ENCODE measurements at places on chromosomes 4 and X.

DNA sequence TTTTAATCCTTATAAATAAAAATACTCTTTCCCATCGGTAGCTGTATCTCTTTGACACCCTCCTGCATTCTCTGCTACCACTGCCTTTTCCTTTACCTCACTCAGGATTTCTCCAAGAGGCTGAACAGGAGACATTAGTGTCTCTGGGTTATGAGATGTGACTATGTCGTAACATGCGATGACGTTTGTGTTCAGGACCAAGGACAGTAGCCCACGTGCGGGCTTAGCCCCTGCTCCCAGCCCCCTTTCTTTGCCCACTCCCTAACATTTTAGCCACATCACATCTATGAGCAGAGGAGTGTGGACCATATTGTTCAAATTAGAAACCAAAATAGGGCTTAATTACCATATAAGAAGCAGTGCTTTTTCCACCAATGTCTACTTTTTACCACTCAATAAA is 369.3 kb downstream of the FBXW7 start:
- no peak for DNase-seq

DNA sequence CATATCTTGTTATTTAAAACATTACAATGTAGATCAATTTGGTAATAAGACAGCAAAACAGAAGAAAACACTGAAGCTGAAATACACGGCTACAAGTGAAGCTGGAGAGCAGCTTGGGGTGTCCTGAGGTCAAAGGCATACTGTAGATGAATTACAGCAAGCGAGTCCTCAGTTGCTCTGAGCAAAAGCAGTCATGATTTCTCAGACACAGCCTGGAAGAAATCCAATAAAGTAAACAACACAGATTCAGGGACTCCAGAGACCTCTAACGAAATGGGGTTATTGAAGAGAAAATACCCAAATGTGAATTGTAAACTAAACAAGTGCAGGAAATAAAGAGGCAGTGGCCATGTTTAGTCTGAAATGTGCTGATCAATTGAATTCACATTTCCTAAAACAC is 324.4 kb downstream of the CAMK2D start:
- no peak for DNase-seq

GRCh38 chr4:66558651-66559050 is 888.4 kb upstream of the EPHA5 start:
- no peak for DNase-seq

- no peak for DNase-seq
These were observed 59.8 kb upstream of the RELL1 start for GRCh38 chr4:37745946-37746345.

- DNase-seq: no peak
These were observed 102.0 kb downstream of the CBR4 start for GRCh38 chr4:168908093-168908492.

DNA sequence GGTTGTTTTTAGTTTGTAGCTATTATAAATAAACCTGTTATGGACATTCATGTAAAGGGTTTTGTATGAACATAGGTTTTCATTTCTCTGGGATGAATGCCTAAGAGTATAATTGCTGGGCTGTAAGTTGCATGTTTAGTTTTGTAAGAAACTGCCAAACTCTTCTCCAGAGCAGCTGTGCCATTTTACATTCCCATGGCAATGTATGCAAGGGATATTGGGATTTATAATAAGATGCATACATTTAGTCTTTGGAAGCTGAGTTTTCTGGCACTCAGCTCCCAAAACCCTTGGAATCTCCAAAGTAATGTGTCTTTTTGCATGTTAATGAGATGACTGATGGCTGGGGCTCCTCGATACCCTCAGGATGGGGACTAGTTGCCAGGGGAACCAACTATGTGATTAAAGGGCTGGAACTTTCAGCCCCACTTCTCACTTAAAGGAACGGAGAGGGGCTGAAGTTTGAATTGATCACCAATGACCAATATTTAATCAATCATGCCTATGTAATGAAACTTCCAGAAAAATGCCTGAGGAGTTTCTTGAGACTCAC is 44.0 kb downstream of the SERTM2 start:
- DNase-seq: no peak

- DNase-seq: no peak
These were observed at the start of gene GPR34 for GRCh38 chrX:41688835-41689234. Gene GPR34, plus strand, starts transcription at chrX:41688973. Its CDS starts 6,661 bp downstream, at chrX:41695634.

GRCh38 chr4:6126971-6127745 is 73.2 kb downstream of the JAKMIP1 start:
- DNase-seq: no peak

GRCh38 chrX:65841263-65841662 is 173.8 kb downstream of the MSN start:
- DNase-seq: no peak

- DNase-seq: no peak
These were observed 722 bp upstream of the PNCK start for GRCh38 chrX:153674219-153674851.

- no peak for DNase-seq
These were observed 510.9 kb downstream of the ANKRD50 start for GRCh38 chr4:124201636-124202035.

DNA sequence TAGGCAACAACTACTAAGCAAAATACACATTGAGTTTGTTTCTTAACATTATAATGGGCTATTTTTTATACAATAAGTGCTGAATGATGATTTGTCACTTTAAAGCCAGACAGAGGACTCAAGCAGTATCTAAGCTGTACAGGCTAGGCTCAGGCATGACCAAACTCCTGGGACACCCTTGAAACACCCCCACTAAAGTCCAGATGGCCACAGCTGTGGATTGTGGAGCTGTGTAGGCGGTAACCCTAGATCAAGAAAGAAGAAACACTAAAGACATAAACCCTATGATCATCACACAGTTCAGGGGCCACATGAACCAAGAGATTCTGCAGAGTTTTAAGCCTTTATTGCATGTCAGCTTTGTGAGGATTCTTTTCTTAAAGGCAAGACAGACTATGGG is 25.1 kb downstream of the TAB3 start:
- DNase-seq: no peak

GRCh38 chrX:150451953-150452352 is 88.8 kb downstream of the MAMLD1 start:
- no peak for DNase-seq

- DNase-seq: no peak
These were observed at the start of gene LPAR4 for GRCh38 chrX:78747489-78747888. Gene LPAR4, plus strand, starts transcription at chrX:78747720. Its CDS starts 7,150 bp downstream, at chrX:78754870.

DNA sequence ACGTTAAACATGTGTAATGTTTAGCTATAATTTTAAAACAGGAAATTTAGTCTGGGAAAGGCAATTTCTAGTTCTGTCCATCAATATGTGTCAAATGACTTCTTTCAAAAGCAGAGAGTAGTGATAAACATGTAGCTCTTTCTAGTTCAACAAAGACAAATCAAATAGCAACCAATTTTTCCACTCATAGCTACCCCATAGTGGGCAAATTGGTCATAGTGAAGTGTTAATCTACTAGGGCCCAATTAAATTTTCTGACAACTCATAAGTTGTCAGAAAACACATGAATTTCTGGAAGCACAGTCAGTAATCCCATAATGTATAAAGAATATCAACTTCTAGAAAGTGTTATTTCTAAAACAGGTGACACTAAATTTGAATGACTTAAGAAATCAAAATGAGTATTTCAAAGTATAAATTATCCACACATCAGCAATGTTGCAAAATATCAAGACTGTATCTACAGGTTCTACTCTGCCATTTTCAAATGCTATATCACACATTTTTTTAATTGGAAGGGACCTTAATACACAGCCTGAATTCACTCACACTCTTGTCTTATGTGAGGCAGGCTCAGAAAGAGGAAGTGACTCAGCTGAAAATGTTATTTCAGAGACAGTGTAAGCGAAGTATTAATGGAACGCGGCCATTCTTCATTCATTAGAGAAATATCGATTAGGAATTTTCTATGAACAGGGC is 7.7 kb downstream of the OCIAD2 start:
- DNase-seq: no peak

DNA sequence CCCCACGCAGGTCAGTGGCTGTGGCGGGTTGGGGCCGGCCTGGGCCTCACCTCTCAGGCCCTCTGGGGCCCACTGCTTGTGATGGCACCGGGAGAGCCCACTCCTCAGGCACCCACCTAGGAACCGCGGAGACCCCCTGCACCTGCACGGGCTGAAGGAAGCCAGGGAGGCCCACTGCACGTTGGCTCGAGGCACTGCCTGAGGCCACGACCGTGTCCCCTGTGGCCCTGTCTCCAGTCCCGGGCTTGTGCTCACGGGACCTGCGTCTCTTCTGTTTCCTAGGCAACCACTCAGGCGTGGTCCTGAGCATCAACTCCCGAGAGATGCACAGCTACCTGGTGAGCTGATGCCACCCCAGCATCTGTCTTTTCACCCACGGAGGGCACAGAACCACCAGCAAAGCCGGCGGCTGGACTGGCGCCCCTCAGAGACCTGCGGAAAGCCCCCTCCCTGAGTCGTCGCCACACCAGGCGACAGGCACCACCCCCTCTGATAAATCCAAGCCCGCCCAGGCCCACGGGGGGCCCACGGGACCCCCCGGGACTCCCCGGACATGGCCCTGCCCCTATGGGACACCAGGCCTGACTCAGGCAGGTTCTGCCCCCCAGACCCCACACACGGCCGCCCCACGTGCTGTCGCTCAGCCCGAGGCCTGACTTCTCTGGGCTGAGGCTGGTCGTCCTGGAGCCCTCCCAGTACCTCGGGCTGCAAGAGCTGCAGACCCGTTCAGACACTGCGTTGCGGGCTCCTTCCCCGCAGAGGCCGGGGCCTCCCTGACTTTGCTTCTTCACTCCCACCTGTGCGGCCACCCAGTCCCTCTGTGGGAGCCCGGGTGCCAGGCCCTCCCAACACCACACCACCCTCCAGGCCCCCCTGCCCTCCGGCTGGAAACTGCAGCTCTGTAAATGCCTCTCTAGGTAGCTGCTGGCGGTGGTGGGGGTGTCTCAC is 199.5 kb downstream of the AFAP1 start:
- DNase-seq: no peak

- DNase-seq: no peak
These were observed 3.4 kb upstream of the GABRE start for GRCh38 chrX:151977923-151978322.

DNA sequence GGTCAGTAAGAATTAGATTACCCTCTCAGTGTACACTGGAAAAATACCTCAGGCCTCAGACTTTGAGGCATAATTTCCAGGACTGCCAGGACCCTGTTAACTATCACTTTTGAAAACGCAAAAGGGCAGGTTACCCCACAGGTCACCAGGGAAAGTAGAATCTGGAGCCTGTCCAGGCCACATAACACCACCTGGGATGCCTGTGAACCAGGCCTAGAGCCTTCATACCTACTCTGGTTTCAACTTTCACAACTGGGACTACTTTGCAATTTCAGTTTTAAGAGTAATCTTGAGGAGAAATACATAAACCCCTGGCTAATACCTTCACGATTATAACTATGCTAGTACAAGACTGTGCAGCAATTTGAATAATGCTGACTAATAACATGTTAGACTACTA is 132.4 kb downstream of the HHIP start:
- DNase-seq: no peak

- DNase-seq: peak; percentile 27
These were observed 58.6 kb upstream of the MCF2 start for GRCh38 chrX:139766545-139766983.

- DNase-seq: no peak
These were observed 259.1 kb downstream of the SH2D1A start for GRCh38 chrX:124605511-124605910.

- DNase-seq: no peak
These were observed 42.1 kb downstream of the TEX13B start for GRCh38 chrX:107940095-107940494.

DNA sequence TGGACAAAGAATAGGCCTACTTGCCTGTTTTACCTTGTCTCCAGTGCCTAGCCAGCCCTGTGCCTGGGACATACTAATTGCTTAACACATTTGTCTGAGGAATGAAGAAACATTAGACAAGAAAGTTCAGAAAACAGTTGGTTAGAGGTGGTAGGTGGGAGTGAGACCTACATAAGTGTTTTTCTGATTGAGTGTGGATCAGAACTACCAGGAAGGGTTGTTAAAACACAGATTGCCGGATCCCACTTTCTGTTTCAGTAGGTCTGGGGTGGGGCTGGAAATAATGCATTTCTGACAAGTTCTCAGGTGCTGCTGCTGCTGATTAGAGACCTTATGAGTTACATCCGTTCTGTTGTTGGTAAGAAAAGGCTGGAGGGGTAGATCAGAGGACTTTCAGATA is 5.7 kb upstream of the JADE1 start:
- no peak for DNase-seq

DNA sequence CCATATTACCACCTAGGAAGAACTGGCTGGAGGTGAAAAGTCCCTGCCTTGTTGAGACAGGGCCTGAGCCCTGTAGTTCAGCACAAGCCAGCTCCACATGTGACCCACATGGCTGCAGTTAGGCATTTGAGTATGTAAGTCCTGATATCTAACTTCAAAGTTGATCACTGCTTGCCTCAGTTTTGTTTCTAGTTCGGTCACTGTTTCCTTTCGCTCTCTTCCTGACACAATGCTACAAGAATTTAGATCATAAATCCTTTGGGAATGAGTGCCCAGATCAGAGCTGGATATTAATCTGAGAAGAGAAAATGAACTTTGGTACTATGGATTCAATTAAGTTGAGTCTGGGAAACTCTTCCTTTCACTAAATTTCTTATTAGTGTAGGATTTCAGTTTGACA is 48.4 kb downstream of the AKAP4 start:
- DNase-seq: no peak

- DNase-seq: no peak
These were observed 238.1 kb downstream of the INPP4B start for GRCh38 chr4:142607976-142608375.

DNA sequence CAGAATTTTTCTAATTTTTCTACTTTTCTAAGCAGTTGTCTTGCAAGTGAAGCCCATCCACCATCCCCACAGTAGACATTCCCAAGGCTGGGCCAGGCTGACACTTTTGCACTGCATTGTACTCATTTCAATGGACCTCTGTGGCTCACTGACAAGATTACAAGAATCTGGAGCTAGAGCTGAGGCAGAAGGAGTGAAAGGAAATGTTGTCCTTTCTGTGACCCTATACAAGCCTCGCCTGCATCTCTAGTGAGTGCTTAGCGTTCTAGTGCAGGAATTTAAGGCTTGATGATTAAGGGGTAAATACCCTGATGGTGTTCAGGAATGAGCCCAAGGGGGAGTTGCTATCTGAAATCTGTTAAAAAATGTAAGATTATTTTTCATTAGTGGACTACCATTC is 6.3 kb downstream of the MAGED1 start:
- no peak for DNase-seq

- no peak for DNase-seq
These were observed 568.2 kb upstream of the AMOT start for GRCh38 chrX:113408843-113409242.

GRCh38 chr4:52588771-52589591 is 70.1 kb downstream of the USP46 start:
- peak; percentile 13 for DNase-seq

GRCh38 chrX:134604701-134605311 is 53.5 kb downstream of the PLAC1 start:
- no peak for DNase-seq

DNA sequence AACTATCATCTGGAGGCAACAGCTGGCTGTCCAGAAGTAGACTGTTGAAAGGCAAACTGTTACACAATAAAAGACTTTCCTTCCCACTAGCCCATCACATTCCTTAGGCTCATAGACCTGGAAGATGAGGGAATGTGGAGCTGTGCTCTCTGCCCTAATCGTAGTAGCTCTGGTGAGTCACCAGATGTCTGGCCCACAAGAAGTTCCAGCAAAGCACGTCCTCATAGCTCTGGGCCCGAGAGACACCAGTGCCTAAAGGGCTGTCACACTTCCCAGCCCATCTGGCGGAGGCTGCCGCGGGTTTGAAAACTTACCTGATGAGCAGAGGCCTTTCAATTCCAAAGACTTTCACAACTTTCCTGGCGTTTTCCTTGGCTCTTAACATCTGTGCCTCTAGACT is 81.7 kb upstream of the STOX2 start:
- no peak for DNase-seq

- no peak for DNase-seq
These were observed 149.7 kb downstream of the PTTG2 start for GRCh38 chr4:38109896-38110295.

All from CD4-positive, alpha-beta T cell treated with Interferon gamma for 1 hour (primary cell).